ENCODE measurements at places on chromosomes 7 and 10.

DNA sequence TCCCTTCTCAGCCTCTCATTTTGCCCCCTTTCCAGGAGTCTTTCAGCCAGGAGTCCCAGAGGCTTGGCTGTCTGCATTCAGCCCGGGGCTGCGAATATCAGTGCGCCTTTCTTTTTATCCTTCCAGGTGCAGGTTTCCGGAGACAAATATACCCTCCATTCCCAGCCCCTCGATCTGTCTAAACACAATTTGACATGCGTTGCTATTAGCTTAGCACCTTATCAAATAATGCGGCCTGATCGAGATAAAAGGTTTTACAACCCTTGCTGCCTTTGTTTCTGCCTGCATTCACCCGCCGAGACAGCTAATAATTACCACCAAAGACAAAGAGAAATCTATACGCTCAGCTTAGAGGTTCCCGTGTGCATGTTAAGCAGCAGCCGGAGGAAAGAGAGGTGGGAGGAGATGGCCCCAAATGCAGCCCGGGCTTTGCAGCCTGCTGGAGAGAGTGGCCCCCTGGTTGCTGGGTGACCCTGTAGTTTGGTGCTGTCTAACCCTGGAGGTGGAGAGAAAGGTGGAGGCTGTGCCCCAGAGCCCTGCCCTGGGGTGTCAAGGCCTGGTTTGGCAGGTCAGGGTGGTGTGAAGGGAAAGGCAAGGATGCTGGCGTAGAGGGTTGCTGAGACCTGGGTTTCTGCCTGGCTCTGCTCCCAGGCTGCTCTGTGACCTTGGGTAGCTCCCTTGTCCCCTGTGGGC lies 185.3 kb downstream of the RPS24 start:
- no peak for DNase-seq

DNA sequence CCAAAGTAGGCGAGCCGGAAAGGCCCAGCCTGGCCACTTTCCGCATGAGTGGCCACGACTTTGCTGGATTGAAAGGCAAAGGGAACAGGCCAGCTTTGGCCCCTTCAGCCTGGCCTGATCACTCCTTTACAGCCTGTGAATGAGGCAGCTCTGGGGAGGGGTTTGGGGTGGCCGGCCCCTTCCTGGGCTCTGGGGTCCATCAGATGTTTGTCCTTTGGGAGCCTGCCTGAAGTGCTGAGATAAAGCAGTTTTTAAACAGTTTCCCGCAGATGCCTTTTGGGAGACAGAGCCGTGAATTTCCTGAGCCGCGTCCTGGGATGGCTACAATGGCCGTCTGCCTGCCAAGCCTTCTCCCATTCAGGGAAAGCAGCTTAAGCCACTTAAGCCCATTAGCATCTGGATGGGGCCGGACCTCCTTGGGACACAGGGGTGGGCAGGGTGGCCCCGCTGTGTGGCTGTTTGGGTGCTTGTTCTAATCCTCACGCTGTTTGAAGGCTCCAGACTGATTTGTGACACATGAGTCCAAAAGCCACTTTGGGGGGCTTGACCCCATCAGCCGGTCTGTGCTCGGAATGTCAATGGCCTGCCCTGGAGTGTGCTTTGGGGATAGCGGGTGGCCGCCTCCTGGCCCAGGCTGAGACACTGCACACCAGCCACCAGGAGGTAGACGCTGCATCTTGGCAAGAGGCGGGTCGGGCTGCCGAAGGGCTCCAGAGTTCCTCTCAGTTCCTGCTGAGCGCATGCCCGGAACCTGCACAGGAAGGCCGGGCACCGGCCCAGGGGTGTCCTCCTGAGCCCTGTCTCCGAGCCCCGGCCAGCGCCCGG lies 38.9 kb downstream of the NKX6-2 start:
- DNase-seq = no peak

- no peak for DNase-seq
Observed at GRCh38 chr10:8174762-8175161, 120.3 kb downstream of the GATA3 start.

DNA sequence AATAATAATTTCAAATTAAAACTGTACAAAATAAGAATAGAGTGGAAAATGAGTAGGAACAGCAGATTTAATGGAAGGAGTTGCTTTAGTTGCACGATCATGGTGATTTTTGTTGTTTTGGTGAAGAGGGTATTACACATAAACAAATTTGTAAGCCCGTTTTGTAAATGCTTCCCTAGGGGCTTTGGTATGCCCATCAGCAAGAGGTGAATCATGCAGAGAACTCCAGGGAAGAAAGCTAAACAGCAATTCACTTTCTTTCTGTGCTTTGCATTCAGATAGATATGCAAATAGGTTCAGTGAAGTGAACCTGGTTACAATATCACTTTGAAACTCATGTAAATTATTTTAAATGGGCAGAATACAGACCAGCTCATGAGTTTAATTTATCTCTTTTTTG lies 422.2 kb upstream of the MTPN start:
- DNase-seq = no peak

- DNase-seq = no peak
Observed at GRCh38 chr10:118076705-118077104, 30.0 kb upstream of the RAB11FIP2 start.

GRCh38 chr7:65962033-65962432 lies 20.0 kb downstream of the GUSB start:
- DNase-seq = no peak

- no peak for DNase-seq
Observed at GRCh38 chr7:18700147-18700546, 204.6 kb downstream of the HDAC9 start.

- no peak for DNase-seq
Observed at GRCh38 chr7:87920578-87920977, 13.5 kb upstream of the ADAM22 start.

- peak; percentile 5 for DNase-seq
Observed at GRCh38 chr10:49115015-49115795, at the start of gene VSTM4. Gene VSTM4, minus strand, starts transcription at chr10:49115522. Its CDS starts 37 bp downstream, at chr10:49115485.

DNA sequence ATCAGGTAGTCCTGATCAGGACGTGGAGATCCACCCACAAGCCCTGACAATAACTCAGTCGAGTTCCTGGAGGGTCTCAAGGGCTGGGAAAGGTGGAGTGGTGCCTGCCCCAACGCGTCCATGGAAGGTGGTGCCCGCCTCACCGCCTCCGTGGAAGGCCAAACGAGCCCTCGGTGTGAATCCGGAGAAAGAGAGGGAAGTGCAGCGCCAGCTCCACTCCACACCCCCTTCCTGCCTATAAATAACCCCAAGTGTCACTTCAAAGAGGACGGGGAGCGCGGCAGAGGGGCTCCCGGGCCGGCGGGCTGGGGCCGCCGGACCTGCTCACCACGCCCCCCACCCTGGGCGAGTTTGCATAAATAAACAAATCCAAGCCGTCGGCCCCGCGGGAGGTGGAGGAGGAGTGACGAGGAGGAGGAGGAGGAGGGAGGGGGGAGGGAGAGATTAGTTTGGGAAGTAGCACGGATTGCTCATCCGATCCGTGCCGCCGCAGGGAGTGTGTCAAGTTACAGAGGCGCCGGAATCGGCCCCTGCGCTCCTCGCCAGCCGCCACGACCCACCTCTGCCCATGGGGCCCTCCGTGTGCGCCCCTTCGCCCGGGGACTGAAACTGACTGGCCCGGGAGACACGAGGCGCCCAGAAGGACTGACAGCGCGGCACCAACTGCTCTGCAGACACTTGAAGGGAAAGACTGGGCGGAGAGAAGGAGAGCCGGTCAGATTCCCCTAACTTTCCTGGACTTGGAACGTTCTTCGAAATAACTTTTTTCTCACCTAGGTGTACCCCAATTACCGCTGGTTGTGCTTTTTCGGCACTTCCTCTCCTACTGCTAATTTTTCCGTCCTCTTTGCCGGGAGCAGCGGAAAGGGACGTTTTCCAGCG lies at the start of gene COL13A1:
Gene COL13A1, plus strand, starts transcription at position 473 of the 882 bp plus-strand sequence. CDS start 518 bp downstream, outside the sequence.
- no peak for DNase-seq

- DNase-seq = no peak
Observed at GRCh38 chr10:3658766-3659165, 126.2 kb downstream of the KLF6 start.

- no peak for DNase-seq
Observed at GRCh38 chr7:131648491-131648890, 92.1 kb upstream of the PODXL start.

DNA sequence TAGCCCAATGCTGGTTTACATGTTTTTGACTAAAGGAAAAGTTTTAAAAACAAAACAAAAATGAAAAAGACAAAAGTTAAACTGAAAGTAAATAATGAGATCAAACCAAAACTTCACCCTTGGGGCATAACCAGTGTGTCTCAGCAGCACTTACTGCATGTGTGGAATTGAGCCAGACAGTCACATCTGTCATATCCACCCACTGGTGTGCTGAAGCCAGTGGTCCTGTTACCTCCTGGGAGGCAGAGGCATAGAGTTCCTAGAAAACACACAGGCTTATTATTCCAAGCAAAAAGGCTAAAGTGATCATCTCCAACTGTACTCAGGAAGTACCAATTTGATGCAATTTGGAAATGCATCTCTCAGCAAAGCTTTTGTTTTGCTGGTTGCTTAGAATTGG lies 40.4 kb downstream of the ASAH2 start:
- no peak for DNase-seq

Measured in CD4-positive, alpha-beta T cell treated with Interleukin-21 for 1 hour (primary cell).